ENCODE measurements at places on chromosomes 6 and 20. TPM values are rescaled to one million over a fixed set of nuclear protein-coding genes. Genes with fewer than 3 reads are reported as not detected.

- no peak for DNase-seq
These were observed 312.1 kb upstream of the MAN1A1 start for GRCh38 chr6:119661628-119662027.

Gene CFB
- 1.5 TPM for total RNA-seq

Gene TCP11
- not detected for total RNA-seq

Gene PRDM1
- 96.9 TPM for total RNA-seq

Gene RIMS1
- total RNA-seq = not detected

Gene HSPA12B
- not detected for total RNA-seq

GRCh38 chr6:6920114-6920986, 187.4 kb upstream of the RREB1 start:
- no peak for DNase-seq

DNA sequence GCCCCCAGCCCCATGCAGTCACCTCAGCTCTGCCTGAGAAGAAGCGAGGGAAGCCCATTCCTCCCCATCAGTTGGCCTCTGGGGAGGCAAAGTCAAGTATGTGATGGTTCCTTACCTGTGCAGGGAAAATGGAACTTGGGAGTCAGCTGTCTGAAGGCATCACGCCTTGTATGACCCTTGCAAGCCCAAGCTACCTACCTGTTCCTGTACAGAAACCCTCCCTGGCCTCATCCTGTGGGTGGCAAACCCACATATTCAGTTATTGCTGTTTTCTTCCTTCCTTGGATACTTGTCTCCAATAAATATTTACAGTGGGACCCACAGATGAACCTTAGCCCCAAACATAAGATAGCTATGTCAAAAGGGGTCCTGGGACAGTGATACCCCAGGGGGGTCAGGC, 92.2 kb upstream of the MLN start:
- DNase-seq = no peak

Gene FAXC
- not detected for total RNA-seq

Gene CCN5
- 0.15 TPM for total RNA-seq

DNA sequence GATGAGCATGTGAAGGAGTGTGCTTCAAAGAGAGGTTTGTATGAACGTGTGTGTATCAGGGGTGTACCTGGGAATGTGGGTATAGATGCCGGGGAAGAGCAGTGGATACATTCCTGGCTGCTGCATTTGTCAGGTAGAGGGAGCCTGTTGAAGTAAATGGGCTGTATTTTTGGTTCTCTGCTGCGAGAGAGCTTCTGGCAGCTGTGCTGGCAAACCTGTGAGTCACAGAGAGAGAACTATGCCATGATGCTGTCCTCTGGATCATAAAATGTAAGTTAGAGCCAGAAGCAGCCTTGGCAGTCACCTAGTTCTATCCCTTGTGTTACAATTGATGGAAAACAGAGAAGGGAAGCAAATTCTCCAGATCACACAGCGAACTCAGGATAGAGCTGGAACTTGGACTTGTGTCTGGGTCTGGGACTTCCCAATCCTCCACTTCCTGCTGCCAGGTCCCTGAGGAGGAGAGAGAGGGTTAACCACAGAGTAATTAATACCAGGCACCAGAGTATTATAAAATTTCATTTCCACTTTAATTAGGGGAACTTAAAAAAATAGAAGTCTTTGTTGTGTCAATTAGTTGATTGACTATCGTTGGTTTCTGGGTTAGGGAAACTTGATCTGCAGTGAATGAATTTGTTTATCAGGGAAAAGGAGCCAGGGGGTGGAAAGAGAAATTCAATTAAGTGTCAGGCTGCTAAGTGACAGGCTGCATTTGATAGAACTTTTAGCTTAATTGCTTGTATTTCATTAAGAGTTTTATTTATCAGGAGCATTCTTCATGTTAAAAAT, 41.1 kb upstream of the GTSF1L start:
- no peak for DNase-seq

GRCh38 chr6:1662534-1662933, 52.8 kb downstream of the FOXC1 start:
- DNase-seq = no peak

Gene EYS
- not detected for total RNA-seq

Gene LY6G6F
- total RNA-seq = not detected
